ENCODE measurements at places on chromosomes 5 and 9.

GRCh38 chr5:38846379-38847011, 683 bp downstream of the OSMR start:
- no peak for DNase-seq

DNA sequence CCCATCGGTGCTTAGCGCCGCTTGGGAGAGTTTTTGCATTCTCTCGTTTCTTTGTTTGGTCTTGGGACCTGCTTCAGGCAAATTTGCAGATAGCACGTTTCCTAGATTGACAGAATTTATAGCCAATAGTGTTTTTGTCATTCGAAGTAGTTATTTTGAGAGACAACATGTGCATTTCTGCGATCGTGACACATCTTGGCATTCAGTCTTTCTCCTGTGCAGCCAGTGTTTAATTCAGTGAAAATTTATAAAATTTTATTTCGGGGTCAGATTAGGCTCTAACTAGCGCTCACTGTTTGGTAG, 830 bp downstream of the PRRC1 start:
- no peak for DNase-seq

DNA sequence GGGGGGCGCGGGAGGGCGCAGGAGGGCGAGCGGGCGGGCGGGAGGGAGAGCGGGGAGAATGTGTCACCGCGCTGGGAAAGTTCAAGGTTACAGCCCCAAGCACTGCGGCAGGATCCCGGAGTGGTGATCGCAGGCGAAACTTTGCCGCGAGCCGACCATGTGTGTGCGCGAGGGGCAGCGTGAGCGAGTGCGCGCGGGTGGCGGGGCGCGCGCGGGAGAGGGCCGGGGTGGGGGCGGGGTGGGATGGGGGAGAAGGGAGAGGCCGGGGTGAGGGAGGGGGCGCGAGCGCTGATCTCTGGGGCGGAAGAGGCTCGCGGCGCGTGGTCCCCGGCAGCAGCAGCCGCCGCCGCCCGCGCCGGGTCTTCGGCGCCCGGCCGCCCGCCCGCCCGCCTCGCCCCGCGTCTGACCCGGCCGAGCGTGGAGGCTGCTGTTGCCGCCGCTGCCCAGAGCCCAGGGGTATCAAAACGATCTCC, at the start of gene NFIB:
TSS of gene NFIB (minus strand) at position 191 of the 473 bp plus-strand sequence. CDS start 630 bp downstream, outside the sequence.
- DNase-seq = peak; percentile 18

- DNase-seq = no peak
Observed at GRCh38 chr5:135263022-135263668, 135.9 kb downstream of the MACROH2A1 start.

DNA sequence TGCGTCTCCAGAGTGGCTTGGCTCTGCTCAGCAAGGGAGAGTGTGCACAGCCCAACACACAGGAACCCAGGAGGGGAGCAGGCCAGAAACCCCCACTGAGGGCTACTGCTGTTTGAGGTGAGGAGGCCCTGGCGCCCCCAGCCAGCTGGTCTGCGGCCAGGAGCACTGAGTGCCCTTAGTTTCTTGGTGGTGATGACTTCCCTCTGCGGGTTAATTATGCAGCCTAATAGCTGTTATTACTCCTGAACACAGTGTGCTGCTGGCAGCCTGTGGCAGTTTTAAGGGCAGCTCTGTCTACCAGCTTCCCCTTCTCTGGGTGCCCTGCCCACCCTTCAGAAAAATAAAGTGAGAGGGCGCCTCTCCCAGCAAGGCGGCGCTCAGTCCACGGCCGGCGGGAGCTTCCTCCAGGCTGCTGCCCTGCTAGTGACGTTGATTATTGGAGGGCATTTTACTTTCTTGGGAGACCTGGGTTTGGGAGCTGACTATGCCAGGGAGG, 19.2 kb downstream of the GADD45G start:
- DNase-seq = no peak

GRCh38 chr9:98770717-98771116, 25.6 kb downstream of the ANKS6 start:
- DNase-seq = no peak

DNA sequence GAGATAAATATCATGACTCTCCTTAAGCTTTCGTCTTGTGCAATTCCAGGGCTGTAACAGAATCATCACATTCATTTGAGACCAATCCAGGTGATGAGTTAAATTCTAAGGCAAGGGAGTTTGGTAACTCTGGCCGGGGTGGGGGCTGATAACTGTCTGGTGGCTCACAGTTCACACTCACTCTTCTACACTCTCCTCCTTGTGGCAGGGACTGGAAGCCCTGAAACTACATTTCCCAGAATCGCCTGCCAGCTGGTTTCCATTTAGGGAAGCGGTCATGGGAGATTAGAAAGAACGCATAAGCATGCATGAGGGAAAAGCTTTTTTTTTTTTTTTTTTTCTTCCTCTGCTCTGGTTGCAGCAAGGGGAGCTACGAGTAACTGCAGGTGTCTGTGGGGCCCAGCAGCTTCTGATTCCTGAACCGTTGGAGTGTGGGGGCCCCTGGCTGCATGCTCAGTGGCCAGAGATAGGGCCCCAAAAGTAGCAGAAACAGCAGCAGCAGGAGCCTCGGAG, 154.8 kb upstream of the TBC1D2 start:
- DNase-seq = no peak

- DNase-seq = no peak
Observed at GRCh38 chr9:7909537-7909936, 110.0 kb upstream of the DMAC1 start.

DNA sequence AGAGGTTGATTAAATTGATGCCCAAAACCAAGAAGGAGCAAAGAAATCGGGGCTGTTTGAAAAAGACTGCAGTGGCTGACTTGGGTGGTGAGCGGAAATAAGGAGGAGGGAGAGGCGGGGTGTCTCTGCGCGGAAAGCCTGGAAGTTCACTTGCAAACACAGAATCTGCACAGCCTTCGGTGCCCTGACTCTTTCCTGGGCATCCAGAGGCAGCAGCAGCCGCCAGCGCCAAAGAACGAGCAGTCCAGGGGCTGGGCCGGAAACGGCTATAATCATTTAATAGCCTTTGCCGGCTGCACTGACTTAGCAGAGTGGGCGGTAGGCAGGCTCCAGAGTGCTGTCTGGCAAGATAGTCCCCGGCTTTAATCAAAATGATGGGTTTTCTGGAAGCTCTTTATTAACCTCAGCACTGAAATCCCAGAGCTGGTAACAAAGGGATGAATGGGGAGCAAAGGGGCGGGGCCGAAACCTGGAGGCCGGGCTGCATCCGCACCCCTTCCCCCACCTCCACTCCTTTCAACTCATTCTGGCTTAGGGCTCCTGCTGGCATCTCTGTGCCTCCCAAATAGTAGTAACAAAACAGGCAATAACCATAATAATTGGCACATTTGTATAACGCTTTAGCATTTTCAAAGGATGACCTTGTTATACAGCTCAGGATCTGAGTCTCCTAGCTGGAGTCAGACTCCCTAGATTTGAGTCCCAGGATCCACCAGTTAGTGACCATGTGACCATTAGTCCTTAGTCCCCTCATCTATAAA, 35.7 kb downstream of the PCDHAC2 start:
- no peak for DNase-seq

DNA sequence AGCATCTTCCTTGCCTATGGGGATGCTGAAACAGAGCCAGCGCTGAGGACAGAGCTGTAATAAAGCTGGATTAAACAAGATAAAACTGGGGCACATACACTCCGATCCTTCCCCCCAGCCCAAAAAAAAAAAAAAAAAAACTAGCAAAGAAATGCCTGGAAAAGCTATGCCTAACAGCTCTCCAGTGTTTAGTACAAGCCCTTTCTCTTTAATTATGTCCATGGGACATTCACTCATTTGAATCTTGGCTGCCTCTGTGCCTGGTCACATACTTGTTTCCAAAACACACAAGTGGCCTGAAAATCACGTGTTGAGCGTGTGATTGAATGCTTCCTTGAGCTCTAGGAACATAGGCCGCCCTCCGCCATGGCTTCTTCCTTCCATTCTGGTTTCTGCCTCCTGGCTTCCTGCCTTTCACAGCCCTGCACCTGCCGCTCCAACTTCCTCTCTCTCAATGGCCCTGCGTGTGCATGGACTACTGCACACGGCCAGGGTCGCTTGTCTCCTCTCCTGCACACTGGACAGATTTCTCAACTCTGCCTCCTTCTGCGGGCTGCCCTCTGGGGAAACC, 111.0 kb upstream of the RETREG1 start:
- no peak for DNase-seq

DNA sequence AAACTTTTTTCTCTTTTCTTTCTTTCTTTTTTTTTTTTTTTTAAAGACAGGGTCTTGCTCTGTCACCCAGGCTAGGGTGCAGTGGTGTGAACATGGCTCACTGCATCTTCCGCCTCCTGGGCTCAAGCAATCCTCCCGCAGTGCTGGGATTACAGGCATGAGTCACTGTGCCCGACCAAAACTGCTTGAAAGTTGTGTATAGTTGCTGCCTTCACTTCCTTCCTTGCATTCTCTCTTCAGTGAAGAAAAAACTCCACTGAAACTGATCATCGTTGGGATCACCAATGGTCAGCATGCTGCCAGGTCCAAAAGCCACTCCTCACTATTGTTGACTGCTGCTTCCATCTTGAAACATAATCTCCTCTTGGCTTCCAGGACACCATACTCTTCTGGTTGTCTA, 66.6 kb upstream of the CTNNA1 start:
- DNase-seq = no peak

GRCh38 chr9:114090798-114091197, 8.3 kb downstream of the KIF12 start:
- DNase-seq = no peak

GRCh38 chr5:81397176-81397575, 3.2 kb upstream of the ACOT12 start:
- DNase-seq = no peak

GRCh38 chr9:112173489-112174221, 1.4 kb downstream of the SUSD1 start:
- no peak for DNase-seq

GRCh38 chr5:76701298-76701697, 14.6 kb upstream of the F2R start:
- DNase-seq = no peak

- DNase-seq = peak; percentile 98
Observed at GRCh38 chr9:133375724-133376654, at the start of the genes STKLD1 and SURF4. TSS of gene STKLD1 (plus strand) at chr9:133376366. CDS start at chr9:133376474, 108 bp downstream. TSS of gene SURF4 (minus strand) at chr9:133376060. CDS start at chr9:133375969, 91 bp downstream.

- no peak for DNase-seq
Observed at GRCh38 chr5:79285833-79286232, 49.9 kb downstream of the JMY start.

- DNase-seq = no peak
Observed at GRCh38 chr5:67921004-67921601, 294.5 kb upstream of the PIK3R1 start.

DNA sequence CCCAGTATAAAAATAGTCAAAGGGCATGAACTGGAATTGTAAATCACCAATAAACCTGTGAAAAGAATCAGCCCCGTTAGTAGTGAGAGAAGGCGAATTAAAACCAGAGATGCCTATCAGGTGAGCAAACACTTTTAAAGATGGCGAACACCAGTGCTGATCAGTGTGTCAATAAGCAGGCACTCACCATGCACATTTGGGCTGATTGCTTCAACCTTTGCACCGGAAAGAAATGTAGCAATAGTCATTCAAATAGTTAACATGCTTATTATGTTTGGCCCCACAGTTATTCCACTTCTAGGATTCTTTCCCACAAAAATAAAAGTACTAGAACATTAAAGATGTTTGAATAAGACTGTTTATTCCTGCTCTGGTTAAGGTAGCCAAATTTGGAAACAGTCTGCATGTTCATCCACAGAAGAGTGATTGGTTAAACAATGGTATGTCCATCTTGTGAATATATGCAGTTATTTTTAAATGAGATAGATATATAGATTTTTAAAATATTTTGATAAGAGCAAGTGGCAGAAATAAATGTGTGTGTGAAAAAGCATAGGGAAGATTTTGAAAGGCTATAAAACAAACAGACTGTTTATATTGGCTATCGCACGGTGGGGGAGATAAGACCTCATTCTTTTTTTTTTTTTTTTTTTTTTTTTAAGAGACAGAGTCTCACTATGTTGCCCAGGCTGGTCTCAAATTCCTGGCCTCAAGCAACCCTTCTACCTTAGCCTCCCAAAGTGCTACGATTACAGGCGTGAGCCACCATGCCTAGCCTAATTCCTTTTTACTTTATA, 112.2 kb downstream of the PIP5K1B start:
- DNase-seq = no peak

DNA sequence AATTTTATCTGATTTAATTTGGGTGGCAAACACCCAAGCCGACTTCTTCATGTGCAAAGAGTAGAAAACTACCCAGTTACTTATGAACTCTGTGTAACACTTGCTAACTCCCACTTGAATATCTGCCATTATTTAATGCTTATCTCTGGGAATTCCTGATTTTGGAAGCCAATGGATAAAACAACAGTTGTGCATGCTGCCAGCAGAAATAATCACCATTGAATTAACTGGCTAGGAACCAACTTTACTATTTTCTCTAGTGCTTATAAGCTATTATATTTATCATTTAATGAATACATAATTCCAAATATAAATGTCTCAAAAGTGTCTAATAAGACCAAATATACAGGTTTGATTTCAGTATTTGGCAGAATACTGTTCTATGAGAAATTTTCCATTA, 85.7 kb downstream of the IZUMO3 start:
- no peak for DNase-seq

DNA sequence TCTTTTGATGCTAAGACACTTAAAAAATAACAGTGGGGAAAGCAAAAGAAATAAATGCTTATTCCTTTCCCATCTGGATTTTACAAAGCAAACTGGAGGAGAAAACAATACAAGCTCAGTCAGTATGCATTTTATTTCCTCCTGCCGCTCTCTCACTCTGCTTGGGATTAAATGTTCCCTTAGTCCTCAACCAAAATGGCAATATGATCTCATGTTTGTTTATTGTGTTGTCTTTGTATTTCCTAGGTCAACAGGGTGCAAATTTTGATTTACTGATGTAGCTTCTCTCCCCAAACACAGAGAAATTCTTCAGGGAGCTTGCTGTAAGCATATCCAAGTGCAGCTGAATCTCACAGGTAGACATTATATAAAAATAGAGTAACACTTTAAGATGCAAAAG, 92.1 kb upstream of the ERBIN start:
- DNase-seq = no peak

DNA sequence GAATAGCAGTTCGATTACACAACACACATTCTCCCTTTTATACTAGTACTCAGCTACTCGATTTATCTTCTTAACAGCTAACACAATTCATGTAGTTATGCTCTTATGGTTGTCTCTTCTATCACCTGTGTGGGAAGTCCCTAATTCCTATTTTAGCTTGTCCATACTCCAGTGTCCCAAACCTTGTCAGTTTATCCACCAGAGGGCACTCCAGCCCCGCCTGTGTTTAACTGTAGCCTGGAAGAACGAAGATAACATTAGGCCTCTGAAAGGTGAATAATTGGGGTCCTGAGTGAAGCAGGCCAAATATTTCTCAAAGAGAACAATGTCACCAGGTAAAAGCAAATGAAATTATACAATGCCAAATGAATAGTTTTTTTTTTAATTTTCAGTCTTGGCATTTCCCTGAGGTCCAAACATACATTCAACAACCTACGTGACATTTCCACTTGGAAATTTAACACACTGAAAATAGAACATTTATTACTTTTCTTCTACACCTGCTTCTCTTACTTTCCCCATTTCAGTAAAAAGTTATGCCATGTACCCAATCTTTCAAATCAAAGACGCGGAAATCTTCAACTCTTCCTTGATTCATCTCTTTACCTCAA, 560.7 kb downstream of the HTR1A start:
- peak; percentile 40 for DNase-seq
